ENCODE measurements at places on chromosomes 5 and 9.

- DNase-seq, result no peak
These were observed 26.1 kb downstream of the PWWP2A start for GRCh38 chr5:160092960-160093707.

- no peak for DNase-seq
These were observed 754.7 kb upstream of the CTNND2 start for GRCh38 chr5:12658871-12659446.

- DNase-seq, result no peak
These were observed 102.9 kb upstream of the SHB start for GRCh38 chr9:38171926-38172325.

DNA sequence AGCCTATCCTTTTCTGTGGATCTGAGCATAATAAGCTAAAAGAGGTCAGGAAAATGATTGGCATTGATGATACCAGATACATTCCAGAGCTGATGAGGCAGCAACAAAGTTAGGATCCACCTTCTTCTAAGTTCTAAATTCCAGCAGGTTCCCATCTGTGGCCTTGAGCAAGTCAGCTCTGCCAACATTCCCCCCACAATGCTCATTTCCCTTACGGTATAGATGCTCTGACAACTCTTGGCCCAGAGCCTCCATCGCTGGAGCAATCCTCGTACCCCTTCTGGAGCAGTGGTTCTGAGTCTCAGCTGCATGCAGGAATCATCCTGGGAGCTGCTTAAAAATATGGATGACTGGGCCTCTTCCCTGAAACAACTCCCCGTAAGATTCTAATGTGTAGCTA is 78.1 kb downstream of the MED27 start:
- DNase-seq, result no peak

DNA sequence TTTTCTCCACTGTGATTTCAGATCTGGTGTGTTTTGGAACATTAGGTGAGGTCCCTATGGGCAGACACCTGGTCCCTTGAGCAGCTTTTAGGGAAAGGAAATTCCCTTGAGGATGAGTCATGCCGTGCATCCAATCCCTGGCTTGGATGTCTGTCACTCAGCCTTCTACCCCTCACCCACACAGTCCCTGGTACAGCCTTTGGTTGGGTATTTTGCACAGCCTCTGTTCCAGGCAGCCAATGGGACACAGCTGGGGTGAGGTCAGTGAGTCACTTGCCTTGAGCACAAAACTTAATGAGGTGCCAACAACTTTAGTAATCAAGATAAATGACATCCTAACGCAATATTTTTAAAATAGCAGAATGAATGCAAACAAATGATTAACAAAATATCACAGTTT is 22.7 kb upstream of the SVEP1 start:
- DNase-seq, result no peak

- DNase-seq, result no peak
These were observed 53.4 kb downstream of the GNAQ start for GRCh38 chr9:77978086-77978781.

DNA sequence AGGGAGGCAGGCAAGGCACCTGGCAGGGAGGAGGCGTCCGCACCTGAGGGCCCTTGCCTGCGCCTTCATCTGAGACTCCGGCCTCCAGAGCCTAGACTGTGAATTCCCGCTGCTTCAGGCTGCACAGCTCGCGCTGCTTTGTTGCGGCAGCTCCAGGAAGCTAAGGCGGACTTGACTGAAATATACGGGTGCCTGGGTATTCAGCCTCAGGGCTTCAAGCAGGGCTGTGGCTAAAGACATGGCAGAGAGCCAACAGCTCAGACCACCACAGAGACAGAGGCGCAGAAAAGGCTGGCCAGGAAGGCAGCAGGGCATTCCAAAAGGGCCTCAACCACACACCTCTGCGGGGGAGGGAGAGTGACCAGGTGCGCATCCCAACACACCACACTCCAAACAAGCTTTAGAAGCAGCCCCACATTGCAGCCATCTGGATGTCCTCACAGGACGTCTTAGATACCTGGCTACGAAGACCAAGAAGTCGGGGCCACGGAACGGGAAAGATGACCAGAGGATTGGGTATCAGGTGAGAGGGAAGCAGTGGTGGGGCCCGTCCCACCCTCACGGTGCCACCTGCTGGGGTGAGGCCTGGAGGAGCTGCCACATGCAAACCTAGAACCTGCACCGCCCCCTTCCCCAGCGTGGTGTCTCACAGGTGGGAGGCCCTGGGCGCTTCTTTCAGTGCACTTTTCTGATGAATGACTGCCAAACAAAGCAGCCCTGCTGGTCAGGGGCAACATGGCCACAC is 1.7 kb upstream of the DPH7 start:
- DNase-seq, result peak; percentile 47

GRCh38 chr9:22079873-22080341 is 70.8 kb upstream of the CDKN2B start:
- DNase-seq, result no peak

GRCh38 chr9:82940376-82940775 is 122.6 kb downstream of the RASEF start:
- no peak for DNase-seq

GRCh38 chr9:38439291-38439915 is 15.1 kb upstream of the IGFBPL1 start:
- no peak for DNase-seq

DNA sequence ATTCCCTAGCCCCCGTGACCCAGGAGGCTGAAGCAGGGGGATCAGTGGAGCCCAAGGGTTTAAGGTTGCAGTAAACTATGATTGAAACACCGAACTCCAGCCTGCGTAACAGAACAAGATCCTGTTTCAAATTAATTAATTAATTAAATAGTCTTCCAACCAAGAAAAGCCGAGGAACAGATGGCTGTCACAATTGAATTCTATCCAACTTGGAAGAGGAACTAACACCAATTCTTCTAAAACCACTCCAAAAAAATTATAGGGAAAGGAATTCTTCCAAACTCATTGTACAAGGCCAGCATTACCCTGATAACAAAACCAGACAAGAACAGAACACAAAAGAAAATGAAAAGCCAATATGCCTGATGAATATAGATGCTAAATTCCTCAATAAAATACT is 43.4 kb upstream of the RGS7BP start:
- no peak for DNase-seq

GRCh38 chr9:112378328-112379176 is 1.4 kb upstream of the HSDL2 start:
- DNase-seq, result no peak

- no peak for DNase-seq
These were observed 385.0 kb upstream of the TRPC7 start for GRCh38 chr5:136750224-136750862.

DNA sequence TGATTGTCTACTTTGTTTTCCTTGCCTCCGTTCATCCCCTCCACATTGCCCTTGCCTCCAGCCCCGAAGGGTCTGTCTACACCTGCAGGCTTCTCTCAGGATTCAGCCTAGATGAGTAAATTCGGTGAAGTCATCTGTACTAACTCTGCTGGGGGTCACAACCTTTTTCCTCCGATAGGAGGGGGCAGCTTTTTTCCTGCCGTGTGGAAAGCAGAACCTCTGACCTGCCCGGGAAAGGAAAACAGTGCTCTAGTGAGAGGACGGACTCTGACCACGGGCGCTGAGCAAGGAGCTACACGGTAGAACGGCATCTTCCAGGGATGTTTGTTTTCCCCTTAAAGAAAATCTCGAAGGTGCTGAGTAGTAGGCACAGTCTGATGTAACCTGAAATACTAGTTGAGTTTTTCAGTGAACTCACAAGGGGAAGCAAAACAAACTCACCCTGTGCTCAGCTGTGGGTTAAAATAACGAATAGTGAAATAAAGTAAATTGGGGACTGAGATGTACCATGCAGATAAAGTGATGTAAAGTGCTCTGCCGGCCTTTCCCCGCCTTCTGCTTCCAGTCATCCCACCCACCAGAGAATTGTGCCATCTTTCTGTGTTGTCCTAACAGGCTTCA is 281.8 kb downstream of the AOPEP start:
- DNase-seq, result peak; percentile 47

GRCh38 chr5:148973455-148973854 is 89.4 kb downstream of the SH3TC2 start:
- no peak for DNase-seq

- DNase-seq, result no peak
These were observed 9.4 kb downstream of the LNPEP start for GRCh38 chr5:96945144-96945897.

- DNase-seq, result no peak
These were observed 108.6 kb upstream of the RAD23B start for GRCh38 chr9:107174441-107174840.

- DNase-seq, result no peak
These were observed 184.4 kb upstream of the OR13F1 start for GRCh38 chr9:104319685-104320084.

DNA sequence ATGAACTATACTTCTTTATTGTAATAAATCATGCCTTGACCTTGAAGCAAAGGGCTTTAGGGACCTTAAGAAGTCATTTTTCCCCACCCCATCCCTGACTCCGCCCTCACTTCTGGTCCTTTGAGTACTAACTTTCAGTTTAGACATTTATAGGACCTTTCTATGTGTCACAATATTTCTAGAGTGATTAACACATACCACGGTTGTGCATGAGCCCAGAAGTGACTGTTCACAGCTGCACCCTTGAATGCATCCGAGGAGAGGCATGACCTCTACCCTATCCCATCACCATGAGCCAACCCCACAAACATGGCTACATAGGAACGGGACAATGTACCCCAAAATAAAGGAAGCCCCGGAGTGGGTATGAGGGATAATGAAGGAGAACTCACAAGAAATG is 160.3 kb downstream of the HSD17B3 start:
- DNase-seq, result no peak

DNA sequence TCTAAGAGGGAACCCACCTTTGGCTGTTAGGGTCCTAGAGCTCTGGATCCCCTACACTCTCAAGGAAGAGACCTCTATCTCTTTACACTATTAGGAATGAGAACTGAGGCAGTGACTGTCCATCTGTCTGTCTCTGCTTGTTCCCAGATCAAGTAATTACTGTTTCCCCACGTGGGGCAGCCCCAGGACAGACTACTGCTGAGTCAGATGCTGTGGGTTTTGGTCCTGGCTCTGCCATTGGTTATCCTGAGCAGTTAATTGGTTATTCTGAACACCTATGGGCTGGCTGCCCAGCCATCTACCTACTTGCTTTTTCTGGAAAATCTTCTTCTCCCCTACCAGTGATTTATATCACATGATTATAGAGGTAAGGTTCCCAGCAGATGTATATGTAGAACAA is 33.3 kb downstream of the FBXO10 start:
- DNase-seq, result no peak

- no peak for DNase-seq
These were observed 127.0 kb downstream of the ADAMTS12 start for GRCh38 chr5:33764786-33765185.

- no peak for DNase-seq
These were observed at the start of gene MYOT for GRCh38 chr5:137867664-137868063. TSS of gene MYOT (plus strand) at chr5:137867860. CDS start at chr5:137870652, 2,792 bp downstream.

DNA sequence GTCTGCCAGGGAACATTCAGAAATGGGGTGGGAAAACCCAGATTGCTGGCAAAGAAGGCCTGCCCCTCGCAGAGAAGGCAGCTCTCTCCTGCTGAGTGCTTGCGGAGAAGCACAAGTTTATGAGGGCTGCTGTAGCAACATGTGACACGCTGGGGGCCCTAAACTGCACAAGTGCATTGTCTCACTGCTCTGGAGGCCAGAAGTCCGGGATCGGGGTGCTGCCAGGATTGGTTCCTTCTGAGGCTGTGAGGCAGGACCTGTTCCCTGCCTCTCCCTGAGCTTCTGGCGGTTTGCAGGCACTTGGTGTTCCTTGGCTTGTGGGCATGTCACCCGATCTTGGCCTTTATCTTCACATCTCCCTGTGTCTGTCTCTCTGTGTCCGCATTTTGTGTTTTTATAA is 75.6 kb upstream of the NEURL1B start:
- DNase-seq, result no peak

GRCh38 chr5:10538789-10539686 is 24.8 kb upstream of the ANKRD33B start:
- DNase-seq, result no peak

- no peak for DNase-seq
These were observed 42.6 kb downstream of the ARRDC3 start for GRCh38 chr5:91340532-91340931.

GRCh38 chr5:135319458-135319857 is 79.6 kb downstream of the MACROH2A1 start:
- no peak for DNase-seq

- DNase-seq, result peak; percentile 63
These were observed 40.6 kb upstream of the ITGA2 start for GRCh38 chr5:52948418-52949076.

DNA sequence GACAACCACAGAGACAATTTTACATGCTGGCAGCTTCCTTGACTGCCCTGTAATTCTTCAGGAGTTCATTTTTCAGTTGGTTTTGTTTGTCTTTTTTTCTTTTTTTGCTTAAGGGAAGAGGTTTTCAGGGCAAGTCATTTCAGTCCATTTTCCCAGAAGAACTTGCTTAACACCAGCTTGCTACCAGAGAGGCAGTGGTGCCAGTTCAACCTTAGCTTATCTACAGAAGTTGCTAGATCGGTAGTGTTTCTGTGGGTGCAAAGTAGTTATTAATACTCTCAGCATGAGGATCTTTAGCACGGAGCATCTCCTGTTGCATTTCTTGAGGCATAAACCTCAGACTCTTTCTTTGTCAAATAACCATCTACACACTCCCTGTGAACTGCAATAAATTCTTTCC is 1.1 kb downstream of the SPEF2 start:
- DNase-seq, result no peak

GRCh38 chr5:32520972-32521371 is 64.4 kb upstream of the SUB1 start:
- DNase-seq, result no peak

DNA sequence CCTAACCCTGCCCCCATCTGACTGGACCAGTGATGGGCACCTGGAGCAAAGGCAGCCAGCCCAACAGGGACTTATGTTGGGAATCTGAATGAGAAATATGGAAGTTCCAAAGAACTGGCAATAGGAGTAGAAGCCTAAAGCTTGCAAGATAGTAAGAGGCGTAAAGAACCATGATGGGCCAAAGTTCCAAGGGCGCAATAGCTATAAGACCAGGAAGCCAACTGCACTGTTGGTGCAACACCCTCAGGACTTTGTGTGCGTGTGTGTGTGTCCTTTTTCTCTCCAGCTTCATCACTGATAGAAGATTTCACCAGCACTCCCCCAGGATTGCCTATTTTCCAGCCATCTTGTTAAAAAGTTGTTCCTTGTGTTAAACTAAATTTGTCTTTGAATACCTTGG is 92.8 kb downstream of the ZNF608 start:
- no peak for DNase-seq

DNA sequence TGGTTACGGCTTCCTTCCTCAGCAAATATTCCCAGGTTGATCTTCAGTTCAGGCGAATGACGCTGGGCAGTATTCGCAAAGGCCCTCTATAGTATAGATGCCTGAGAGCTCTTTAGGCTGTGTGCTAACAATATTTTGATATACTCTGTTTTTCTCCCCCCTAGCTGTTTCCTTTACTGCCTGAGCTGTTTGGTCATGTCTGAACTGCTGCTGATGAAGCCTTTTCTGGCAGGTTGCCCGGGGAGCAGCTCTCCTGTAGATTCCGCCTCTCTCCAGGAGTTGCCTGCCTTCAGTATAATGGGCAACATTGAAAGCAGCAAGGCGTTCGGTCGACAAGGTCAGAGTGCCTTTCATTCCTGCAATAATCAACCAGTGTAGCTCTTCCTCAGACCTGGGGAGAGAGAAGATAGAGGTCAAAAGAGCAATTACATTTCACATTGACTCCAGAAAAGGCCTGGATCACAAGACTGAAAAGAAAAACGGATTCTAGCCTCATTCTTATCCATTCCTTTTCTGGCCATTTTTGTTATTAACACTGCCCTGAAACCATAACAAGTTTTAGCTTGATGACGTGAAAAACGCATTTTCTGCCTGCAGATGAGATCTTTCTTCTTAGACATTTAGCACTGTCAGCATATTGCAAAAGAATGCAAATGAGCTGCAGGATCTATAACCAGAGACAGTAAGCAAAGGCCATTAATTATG is 60.1 kb upstream of the ZNF608 start:
- DNase-seq, result peak; percentile 93
